ENCODE measurements at places on chromosomes 7 and 10.

- no peak for DNase-seq
Measured at GRCh38 chr10:96225119-96225518, 46.2 kb downstream of the BLNK start.

- peak; percentile 25 for DNase-seq
Measured at GRCh38 chr10:119516381-119517234, 25.9 kb downstream of the RGS10 start.

- DNase-seq = no peak
Measured at GRCh38 chr10:127977357-127978009, 70.6 kb downstream of the PTPRE start.

- DNase-seq = no peak
Measured at GRCh38 chr10:117617659-117618058, 75.1 kb downstream of the EMX2 start.

DNA sequence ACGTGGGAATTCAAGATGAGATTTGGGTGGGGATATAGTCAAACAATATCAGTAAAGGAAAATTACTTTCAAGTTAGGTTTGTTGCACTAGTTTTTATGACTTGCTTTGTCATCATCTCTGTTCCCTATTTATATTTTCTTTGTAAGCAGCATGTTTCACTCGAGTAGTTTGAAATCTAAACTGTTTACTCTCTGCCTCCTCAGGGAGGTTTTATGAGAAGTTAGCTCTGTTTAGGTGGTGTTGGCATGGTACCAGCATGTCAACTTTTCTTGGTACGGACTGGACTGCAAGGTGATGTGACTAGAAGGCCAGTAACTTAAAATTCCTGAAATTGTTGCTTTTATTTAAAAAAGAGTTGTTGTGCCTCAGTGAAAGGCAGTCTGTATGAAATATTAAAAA lies 59.2 kb upstream of the MTPN start:
- no peak for DNase-seq

- no peak for DNase-seq
Measured at GRCh38 chr10:96758423-96758822, 38.1 kb upstream of the PIK3AP1 start.

DNA sequence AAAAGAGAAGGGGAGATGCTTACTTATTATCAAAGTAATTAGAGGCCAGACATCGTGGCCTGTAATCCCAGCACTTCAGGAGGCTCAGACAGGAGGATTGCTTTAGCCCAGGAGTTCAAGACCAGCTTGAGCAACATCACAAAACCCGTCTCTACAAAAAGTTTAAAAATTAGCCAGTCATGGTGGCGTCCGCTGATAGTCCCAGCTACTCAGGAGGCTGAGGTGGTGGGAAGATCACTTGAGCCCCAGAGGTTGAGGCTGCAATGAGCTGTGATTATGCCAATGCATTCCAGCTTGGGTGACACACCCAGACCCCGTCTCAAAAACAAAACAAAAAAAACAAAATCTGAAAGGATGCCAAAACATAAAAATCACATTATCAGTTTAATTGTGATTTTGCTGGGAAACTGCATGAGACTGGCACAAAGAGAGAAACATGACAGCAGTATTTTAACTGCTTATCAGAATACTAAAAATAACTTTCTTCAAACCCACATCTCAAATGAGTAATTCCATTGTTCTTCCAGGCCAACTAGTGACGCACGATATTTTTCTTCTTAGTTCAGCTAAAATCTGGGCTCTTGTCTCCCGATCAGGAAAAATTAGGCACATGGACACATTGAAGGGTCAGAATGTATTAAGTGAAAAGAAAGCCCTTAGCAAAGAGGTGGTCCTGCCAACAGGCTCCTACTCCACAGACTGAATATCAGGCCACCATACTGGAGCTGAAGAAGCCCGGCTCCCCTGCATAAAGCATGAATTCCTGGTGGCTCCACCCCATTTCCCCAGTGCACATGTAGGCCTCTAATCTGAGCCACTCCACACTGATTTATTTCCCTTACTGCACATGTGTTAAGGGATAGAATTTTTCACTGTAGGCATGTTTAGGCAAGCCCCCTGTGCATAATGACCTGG lies 9.6 kb upstream of the CCM2 start:
- DNase-seq = no peak
